ENCODE measurements at places on chromosomes 5 and 9.

GRCh38 chr5:62289813-62290212 is 16.2 kb upstream of the KIF2A start:
- DNase-seq = no peak

- no peak for DNase-seq
Measured at GRCh38 chr5:88826646-88827585, 56.1 kb downstream of the MEF2C start.

- no peak for DNase-seq
Measured at GRCh38 chr5:126680191-126680817, 79.6 kb downstream of the PHAX start.

- DNase-seq = no peak
Measured at GRCh38 chr5:95726811-95727763, 4.0 kb upstream of the RHOBTB3 start.

DNA sequence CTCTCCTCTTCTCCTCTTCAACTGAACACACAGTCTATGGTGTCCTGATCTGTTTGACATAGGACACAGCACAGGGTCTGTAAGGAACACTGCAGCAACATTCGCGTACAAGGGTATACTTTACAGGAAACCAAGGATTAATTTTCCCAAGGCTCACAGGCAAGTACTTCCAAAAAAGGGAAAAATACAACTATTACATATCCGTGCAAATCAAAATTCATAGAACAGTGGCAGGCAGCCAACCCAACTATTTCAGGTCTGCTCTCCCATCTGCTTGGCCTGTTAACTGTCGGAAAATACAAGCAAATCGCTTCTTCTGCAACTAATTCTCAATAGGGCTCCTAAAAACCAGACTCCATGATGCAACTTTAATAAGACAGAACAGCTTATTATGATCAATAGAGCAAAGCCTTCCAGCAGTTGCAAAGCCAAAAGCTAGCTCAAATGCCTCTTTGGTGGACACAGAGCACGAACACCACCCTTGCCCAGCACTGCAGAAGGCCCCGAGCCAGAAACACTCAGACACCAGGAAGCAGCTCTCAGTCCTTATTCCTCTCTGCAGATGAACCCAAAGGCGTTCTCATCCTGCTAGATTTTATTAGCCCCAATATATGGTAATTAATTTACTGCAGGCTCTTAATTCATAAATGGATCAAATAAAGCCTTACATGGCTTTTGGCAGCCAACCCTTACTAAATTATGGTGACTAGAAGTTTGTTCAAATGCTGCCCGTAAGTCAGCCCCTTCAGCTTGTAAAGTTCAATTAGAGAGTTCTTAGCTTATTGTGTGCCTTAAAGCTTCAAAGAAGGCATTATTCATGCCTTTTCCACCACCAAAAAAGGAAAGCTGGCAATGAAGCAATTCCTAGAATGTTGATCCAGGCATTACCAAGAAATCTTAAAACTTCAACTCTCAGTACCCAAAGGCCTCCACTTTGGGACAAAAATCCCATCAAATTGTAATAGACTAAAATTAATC is 68.8 kb downstream of the ZNF608 start:
- DNase-seq = no peak

- no peak for DNase-seq
Measured at GRCh38 chr5:57348376-57349140, 134.1 kb downstream of the ACTBL2 start.

GRCh38 chr9:128091144-128091543 is 23.1 kb downstream of the SLC25A25 start:
- no peak for DNase-seq

GRCh38 chr5:179381691-179382090 is 36.4 kb upstream of the ADAMTS2 start:
- DNase-seq = no peak

GRCh38 chr5:107997338-107997980 is 326.7 kb upstream of the EFNA5 start:
- no peak for DNase-seq

GRCh38 chr5:1010641-1011046 is 2.0 kb downstream of the NKD2 start:
- no peak for DNase-seq

DNA sequence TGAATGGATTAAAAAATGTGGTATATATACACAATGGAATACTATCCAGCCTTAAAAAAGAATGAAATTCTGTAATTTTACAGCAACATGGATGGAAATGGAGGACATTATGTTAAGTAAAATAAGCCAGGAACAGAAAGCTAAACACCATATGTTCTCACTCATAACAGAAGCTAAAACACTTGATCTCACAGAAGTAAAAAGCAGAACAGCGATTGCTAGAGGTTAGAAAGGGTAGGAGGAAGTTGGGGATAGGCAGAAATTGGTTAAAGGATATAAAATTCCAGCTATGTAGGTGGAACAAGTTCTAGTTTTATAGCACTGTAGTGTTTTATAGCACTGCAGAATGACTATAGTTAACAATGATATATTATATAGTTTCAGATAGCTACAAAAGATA is 15.8 kb downstream of the MARCHF3 start:
- no peak for DNase-seq

GRCh38 chr9:136940526-136941230 is 3.9 kb downstream of the FBXW5 start:
- DNase-seq = no peak

DNA sequence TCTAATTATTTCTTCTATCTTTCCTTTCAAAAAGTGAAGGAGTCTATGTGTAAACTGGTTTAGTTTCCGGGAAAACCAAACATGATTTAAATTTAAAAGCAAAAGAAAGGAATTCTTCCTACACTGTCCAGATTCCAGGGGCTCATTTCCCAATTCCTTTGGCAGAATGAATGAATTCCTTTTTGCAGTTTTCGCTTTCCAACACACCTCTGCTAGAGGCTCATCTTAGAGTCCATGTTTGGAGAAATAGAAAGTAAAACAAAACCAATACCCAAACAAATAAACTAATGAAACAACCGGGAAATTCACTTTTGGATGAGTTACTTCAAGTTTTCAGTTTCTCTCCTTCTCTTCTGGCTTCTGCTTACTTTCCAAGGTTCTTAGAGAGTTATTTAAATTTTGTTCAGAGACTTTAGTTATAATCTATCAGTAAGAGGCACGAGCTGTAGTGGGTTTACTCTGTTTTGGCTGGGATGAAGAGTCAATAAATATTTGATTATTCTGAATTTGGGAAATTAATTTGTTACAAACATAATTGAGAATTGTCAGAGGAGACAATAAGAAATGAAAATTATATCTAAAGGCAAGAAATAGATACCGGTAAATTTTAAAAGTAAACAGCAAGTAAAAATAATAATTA is 365.0 kb upstream of the CDH9 start:
- DNase-seq = no peak

- DNase-seq = no peak
Measured at GRCh38 chr5:20029266-20029665, 41.3 kb upstream of the CDH18 start.

GRCh38 chr9:15622318-15622971 is 69.6 kb downstream of the CCDC171 start:
- no peak for DNase-seq

DNA sequence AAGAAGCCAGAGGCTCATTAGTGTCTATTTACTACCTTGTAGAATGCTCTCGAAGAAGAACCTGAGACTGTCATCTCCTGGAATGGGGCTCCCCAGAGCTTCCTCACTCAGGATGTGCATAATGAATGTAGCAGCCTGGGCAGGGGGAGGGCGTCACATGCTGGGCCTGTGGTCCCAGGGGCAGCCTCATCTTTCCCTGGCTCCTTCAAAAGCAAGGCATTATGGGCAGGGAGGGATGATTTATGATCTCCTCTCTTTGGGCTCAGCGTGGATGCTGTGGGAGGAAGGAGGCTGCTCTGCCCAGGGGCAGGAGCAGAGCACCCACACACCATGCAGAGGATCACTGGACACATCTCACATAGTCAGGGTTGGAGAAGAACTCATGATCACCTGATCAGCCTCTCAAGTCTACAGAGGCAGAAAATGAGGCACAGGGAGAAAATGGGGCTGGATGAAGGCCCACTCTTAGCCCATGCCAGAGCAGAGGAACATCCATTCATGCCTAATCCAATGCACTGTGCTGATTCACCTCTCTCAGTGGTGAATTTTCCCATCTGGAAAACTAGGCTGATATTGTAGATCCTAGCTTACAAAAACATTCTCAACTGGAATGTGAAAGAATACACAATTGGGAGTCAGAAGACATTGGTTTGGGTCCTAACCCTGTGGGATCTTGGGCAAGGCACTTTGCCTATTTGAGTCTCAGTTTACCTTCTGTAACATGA is 173.7 kb downstream of the CARTPT start:
- no peak for DNase-seq

GRCh38 chr9:114805670-114806525 is at the start of gene TNFSF15:
TNFSF15 (minus strand) TSS chr9:114806039; CDS start chr9:114806012, 27 bp downstream.
- no peak for DNase-seq

GRCh38 chr5:65982635-65983034 is 56.3 kb downstream of the ERBIN start:
- no peak for DNase-seq

- DNase-seq = no peak
Measured at GRCh38 chr9:35552837-35553236, 52.2 kb upstream of the TESK1 start.

DNA sequence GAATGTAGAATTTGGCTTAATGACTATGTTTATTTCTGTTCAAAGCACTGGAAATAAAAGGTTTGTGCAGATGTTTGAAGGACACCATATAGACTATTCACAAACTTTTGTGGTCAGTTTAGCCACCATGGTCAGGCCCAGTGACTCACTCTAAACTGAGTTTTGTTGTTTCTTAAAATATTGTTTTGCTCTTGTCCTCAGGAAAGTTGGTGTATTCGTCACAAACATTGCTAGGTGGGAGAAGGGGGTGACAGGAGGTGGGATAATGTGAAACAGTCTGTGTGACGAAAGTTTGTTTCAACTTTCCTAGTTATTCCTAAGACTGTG is 35.0 kb upstream of the LIFR start:
- no peak for DNase-seq

- no peak for DNase-seq
Measured at GRCh38 chr5:16564248-16564867, 52.4 kb downstream of the RETREG1 start.

DNA sequence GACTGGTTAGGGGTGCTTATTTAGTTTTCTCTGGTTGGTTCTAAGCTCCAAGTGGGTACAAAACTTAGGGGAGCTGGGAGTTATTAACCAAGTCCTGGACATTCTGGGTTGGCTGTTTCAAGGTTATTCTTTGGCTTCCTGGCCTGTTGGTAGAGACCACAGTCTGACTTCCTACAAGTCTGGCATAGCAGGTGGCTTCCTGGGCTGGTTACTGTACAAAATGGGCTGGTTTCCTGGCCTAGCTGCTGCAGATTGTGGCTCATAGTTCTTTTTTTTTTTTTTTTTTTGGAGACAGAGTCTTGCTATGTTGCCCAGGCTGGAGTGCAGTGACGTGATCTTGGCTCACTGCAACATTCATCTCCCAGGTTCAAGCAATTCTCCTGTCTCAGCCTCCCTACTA is 46.3 kb upstream of the BARHL1 start:
- no peak for DNase-seq

DNA sequence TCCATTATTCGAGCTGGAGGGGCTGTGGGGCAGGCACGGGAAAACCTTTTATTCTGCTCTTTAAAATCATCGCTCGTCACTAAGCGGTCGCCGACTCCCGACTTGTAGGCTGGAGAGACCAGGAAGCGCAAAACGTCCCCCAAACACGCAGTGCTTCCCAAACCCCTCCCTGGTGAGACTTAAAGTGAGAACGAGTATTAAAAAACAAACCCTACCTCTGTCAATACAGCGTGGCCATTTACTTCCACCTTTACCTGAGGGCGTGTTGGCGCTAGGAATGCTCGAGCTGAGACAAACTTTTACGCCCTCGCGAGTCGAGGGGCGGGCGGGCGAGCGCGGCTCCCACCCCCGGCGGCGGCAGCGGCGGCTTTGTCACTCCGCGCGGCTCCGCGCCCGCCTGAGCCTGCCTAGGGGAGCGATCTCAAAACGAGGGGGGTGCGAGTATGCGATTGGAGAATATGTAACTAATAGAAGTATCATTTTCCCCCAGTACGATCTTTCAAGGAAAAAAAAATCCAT is at the start of gene NR2F1-AS1:
Gene NR2F1-AS1, minus strand, starts transcription at position 293 of the 519 bp plus-strand sequence.
- DNase-seq = peak; percentile 68

DNA sequence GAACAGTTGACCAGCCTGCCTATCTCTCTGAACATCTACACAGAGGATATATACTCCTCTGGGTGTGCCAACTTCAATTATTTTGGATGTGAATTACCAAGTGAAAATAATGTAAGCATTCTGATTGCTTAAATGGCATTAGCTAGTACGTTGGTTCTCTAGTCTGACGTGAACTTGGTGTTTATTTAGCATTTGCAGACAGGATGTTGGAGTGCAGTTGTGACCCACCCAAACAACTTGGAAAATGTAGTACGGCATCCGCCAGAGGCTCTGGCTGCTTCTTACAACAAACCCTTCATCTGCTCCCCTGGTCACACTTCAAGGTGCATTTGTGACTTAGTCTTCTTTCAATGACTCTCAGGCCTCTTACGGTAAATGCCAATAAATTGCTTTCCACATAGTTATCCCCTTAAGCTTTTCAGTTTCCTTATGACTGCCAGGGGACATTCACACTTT is 616.6 kb downstream of the PDE4D start:
- DNase-seq = no peak

DNA sequence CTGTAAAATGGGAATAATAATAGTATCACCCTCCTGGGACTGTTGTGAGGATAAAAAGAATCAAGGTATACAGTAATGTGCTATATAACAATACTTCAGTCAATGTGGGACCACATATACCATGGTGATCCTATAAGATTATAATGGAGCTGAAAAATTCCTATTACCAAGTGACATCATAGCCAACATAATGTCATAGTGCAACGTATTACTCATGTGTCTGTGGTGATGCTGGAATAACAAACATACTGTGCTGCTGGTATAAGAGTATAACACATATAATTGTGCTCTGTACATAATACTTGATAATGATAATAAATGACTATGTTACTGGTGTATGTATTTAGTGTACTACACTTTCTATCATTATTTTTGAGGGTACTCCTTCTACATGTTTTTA is 38.1 kb downstream of the LIFR start:
- DNase-seq = no peak

GRCh38 chr9:1505489-1505888 is 455.3 kb downstream of the DMRT2 start:
- DNase-seq = no peak

DNA sequence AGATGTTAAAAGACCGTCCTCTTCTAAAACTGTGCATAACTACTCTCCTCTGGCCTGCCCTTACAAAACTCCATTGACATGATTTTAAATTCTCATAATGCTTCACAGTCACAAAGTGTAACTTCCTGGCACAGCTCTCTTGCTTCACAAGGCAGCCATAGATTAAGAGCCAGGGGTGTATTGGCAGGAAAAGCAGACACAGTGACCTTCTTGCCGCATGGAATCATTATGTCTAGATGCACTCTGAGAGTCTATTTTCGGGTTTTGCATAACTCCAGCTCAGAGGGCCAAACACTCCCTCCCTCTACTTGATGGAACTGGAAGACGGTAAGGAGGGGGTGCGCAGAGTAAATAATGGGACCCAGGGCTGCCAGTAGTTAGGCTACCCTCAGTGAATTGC is 110.1 kb downstream of the MARCHF3 start:
- no peak for DNase-seq

- DNase-seq = no peak
Measured at GRCh38 chr9:87213948-87214347, 266.6 kb upstream of the GAS1 start.

GRCh38 chr9:91809581-91810285 is 140.3 kb downstream of the ROR2 start:
- DNase-seq = no peak

- DNase-seq = no peak
Measured at GRCh38 chr9:33661176-33661575, 134.2 kb upstream of the PRSS3 start.

Measured in SW 1271 (cell line).